ENCODE measurements at places on chromosomes 11 and 22. TPM values are rescaled to one million over a fixed set of nuclear protein-coding genes. Genes with fewer than 3 reads are reported as not detected.

Gene MIOX
- total RNA-seq = 4.0 TPM

Gene PTGDR2
- 0.32 TPM for total RNA-seq

Gene C11orf97
- total RNA-seq = not detected

Gene ANGPTL5
- not detected for total RNA-seq

Gene SVIP
- 255 TPM for total RNA-seq

Gene MRGPRX3
- not detected for total RNA-seq

- peaks cover 15% of the 10 kb centered on the region for H3K4me1 ChIP-seq
- DNase-seq = no peak
- H3K27ac ChIP-seq = no peak overlapping the region
- H3K36me3 ChIP-seq = no peaks in the 10 kb centered on the region
- no peak overlapping the region for H3K4me3 ChIP-seq
- peaks cover 2% of the 10 kb centered on the region for H3K27me3 ChIP-seq
These were observed 11.5 kb downstream of the PTDSS2 start for GRCh38 chr11:461626-462025.

DNA sequence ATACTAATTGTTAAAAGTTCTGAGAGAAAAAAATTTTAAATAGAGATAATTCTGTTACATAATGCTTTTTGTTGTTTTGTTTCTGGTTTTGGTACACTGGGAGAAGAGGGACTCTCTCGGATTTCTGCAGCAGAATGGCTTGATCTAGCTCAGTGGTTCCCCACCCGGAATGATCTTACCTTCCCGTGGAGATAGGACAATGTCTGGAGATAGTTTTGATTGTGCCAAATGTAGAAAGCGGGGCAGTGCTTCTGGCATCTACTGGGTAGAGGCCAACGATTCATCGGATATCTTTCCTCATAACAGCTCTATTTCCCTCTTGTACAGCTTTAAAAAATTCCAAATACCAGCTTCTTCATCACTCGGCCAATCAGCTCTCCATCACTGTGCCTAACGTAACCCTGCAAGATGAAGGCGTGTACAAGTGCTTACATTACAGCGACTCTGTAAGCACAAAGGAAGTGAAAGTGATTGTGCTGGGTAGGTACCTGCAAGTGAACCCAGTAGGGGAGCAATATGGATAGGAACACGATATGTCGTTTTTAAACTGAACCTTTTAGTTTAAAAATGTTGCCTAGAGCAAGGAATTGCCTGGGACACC is 13.2 kb downstream of the CRTAM start:
- H3K4me3 ChIP-seq = no peak overlapping the region
- DNase-seq = no peak
- H3K27ac ChIP-seq = no peak overlapping the region
- H3K36me3 ChIP-seq = no peaks in the 10 kb centered on the region
- H3K27me3 ChIP-seq = no peaks in the 10 kb centered on the region

- no peak overlapping the region for H3K27ac ChIP-seq
- no peak for DNase-seq
- no peaks in the 10 kb centered on the region for H3K27me3 ChIP-seq
- H3K4me3 ChIP-seq = no peak overlapping the region
- H3K36me3 ChIP-seq = no peaks in the 10 kb centered on the region
These were observed 18.2 kb downstream of the PAK1 start for GRCh38 chr11:77455740-77456139.

- H3K4me1 ChIP-seq = peaks cover 12% of the 10 kb centered on the region
- H3K27ac ChIP-seq = peak overlapping the region; percentile 28
- no peak for DNase-seq
- no peaks in the 10 kb centered on the region for H3K36me3 ChIP-seq
These were observed 723 bp upstream of the CD82 start for GRCh38 chr11:44564670-44565210.

DNA sequence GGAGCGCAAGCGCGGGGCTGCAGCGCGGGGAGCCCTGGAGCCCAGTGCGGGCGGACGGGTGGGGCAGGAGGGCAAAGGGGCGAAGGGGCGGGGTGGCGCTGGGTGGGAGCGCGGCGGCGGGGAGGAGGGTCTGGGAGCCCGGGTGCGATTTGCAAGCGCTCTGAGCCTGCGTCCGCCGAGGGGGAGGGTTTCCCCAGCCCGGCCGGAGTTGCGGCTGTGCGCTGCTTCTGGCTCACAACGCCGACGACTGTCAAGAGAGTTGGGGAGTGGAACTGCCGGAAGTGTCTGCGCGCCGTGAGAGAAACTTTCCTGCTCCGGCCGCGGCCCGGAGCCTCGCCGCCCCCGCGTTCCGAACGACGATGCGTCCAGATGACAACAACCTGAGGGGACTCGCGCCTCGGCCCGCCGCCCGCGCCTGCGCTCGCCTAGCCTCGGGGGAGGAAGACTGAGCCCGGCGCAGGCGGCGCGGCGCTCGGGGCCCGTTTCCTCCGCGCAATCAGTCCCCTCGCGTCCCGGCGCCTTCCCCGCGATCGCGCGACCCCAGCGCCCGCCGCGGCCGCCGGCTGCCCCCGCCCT is at the start of gene ARHGAP42:
Gene ARHGAP42 (plus strand): TSS at position 235 of the 576 bp plus-strand sequence. CDS start 391 bp downstream, outside the sequence.
- H3K36me3 ChIP-seq = no peaks in the 10 kb centered on the region
- H3K27ac ChIP-seq = peak within 1 kb of the TSS; percentile 92
- peaks cover 6% of the 10 kb centered on the region for H3K27me3 ChIP-seq
- peaks cover 21% of the 10 kb centered on the region for H3K4me1 ChIP-seq
- H3K4me3 ChIP-seq = peak within 1 kb of the TSS; percentile 96

DNA sequence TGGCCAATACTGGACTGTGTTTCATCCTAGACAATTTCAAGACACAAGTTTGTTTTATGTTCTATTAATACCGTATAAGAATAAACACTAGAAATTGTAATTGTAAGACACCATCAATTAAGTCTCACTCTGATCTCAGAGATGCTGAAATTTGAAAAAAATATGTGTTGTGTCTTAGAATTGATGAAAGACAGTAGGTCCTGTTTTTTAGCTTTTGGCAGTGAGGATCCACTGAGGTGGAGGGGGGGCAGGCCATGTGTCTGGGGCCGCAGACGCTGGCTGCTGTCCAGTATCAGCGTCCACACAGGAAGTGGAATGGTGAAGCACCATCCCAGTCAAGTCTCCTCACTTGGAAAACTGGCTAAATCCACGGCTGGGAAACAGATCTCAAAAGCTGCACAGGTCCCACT is 22.5 kb upstream of the ALG8 start:
- no peak overlapping the region for H3K4me3 ChIP-seq
- DNase-seq = no peak
- no peaks in the 10 kb centered on the region for H3K4me1 ChIP-seq
- H3K27ac ChIP-seq = no peak overlapping the region
- H3K36me3 ChIP-seq = no peaks in the 10 kb centered on the region
- H3K27me3 ChIP-seq = no peaks in the 10 kb centered on the region

DNA sequence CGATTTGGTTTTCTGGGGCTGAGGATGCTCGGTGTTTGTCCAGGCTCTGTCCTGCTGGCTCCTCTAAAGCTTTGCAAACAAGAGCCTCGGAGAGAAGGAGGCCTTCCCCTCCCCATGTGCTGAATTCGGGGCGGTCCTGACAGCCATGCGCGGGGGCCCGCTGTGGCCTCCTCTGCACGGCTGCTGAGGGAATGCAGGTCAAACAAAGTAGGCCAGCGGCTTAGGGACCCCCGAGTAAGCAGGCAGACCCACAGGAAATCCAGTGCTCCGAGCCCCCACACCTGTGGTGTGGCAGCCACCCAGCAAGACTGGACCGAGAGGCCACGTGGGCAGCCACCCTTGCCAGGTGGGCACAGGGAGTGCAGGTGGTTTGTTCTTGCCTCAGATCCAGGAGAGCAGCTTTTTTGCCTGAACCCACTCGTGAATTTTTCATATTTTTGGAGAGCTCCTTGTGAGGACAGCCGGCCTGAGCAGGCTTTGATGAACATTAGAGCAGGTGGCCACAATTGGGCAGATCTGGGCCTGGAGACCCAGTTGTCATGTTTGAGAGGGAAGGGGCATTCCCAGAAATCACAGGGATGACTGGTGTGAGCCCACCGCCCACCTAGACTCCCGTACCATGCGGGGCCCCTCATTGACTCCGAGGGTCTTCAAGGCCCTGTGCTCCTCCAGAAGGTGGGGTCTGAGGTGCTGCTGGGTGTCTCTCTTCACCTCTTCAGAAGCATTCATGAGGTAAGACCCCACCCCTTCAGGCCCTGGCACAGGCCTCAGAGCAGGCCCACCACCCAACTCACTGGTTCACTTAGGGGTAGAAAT is 43.0 kb upstream of the KCNQ1OT1 start:
- DNase-seq = peak; percentile 7
- H3K36me3 ChIP-seq = no peaks in the 10 kb centered on the region
- no peak overlapping the region for H3K27ac ChIP-seq

- peaks cover 14% of the 10 kb centered on the region for H3K27me3 ChIP-seq
- peaks cover 4% of the 10 kb centered on the region for H3K36me3 ChIP-seq
- no peak overlapping the region for H3K27ac ChIP-seq
- no peak for DNase-seq
These were observed 22.9 kb downstream of the KCNQ1 start for GRCh38 chr11:2467695-2468055.

GRCh38 chr11:106161775-106162634 is 84.5 kb downstream of the AASDHPPT start:
- no peak for DNase-seq
- H3K27ac ChIP-seq = no peak overlapping the region
- H3K4me1 ChIP-seq = no peaks in the 10 kb centered on the region
- H3K27me3 ChIP-seq = no peaks in the 10 kb centered on the region
- peaks cover 12% of the 10 kb centered on the region for H3K36me3 ChIP-seq

DNA sequence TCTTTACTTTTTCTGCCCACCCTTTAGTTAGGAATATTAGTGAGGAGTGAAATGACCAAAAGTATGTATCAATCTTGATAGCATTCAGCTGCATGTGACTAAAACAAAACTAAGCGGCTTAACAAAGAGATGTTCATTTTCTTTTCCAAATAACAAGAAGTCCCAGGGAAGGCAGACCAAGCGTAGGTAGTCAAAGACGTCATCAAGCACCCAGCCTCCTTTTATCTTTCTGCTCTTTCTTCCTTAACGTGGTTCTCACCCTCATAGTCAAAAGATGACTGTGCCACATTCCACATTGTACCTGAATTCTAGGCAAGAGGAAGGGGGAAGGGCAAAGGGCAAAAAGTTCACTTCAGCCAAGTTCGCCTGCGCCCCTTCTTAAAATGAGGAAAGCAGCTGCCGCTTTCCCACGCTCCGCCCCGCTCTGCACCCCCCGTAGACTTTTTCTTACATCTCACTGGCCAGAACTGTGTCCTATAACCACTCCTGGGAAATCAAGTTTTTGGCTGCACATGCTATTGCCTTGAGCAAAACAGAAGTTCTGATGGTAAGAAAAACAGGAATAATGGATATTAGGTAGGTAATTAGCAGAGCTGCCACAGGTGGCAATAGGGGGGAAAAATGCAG is 14.6 kb upstream of the PGM2L1 start:
- H3K27me3 ChIP-seq = no peaks in the 10 kb centered on the region
- H3K36me3 ChIP-seq = no peaks in the 10 kb centered on the region
- H3K27ac ChIP-seq = no peak overlapping the region
- DNase-seq = no peak
- H3K4me3 ChIP-seq = no peak overlapping the region

GRCh38 chr11:2983908-2984307 is 8.2 kb downstream of the NAP1L4 start:
- H3K4me1 ChIP-seq = peaks cover 12% of the 10 kb centered on the region
- DNase-seq = no peak
- no peak overlapping the region for H3K27ac ChIP-seq
- no peak overlapping the region for H3K4me3 ChIP-seq
- peaks cover 3% of the 10 kb centered on the region for H3K27me3 ChIP-seq

GRCh38 chr22:41517172-41518047 is 26.9 kb downstream of the POLR3H start:
- no peak overlapping the region for H3K27ac ChIP-seq
- no peak overlapping the region for H3K4me3 ChIP-seq
- H3K27me3 ChIP-seq = peaks cover 2% of the 10 kb centered on the region
- DNase-seq = peak; percentile 85
- no peaks in the 10 kb centered on the region for H3K36me3 ChIP-seq
- peaks cover 15% of the 10 kb centered on the region for H3K4me1 ChIP-seq

DNA sequence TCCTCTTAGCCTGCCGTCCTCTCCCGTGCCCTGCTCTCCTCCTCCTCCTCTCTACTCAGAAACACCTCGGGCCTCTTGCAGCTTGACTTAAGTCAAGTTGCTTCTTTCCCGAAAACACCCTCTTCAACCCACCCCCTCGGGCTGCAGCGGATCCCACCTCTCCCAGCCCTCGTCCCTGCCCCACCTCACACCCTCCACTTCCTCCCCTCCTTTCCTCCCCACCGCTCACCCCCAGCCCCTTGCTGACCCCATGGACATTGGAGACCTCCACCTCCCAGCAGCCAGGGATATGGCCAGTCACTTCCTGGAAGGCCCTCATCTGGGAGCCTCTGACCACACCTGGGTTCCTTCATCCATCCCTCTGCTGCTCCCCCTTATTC is 8.5 kb upstream of the CYTH4 start:
- no peaks in the 10 kb centered on the region for H3K36me3 ChIP-seq
- H3K27me3 ChIP-seq = no peaks in the 10 kb centered on the region
- H3K4me1 ChIP-seq = peaks cover 5% of the 10 kb centered on the region
- no peak for DNase-seq
- H3K27ac ChIP-seq = no peak overlapping the region
- H3K4me3 ChIP-seq = no peak overlapping the region

GRCh38 chr22:47842119-47842518 is 1079.7 kb downstream of the TBC1D22A start:
- H3K4me3 ChIP-seq = no peak overlapping the region
- no peaks in the 10 kb centered on the region for H3K27me3 ChIP-seq
- H3K4me1 ChIP-seq = no peaks in the 10 kb centered on the region

- no peak overlapping the region for H3K4me3 ChIP-seq
These were observed 121.2 kb downstream of the PDE3B start for GRCh38 chr11:14764579-14765527.

- H3K27ac ChIP-seq = no peak overlapping the region
- no peak overlapping the region for H3K4me3 ChIP-seq
- DNase-seq = no peak
- H3K4me1 ChIP-seq = no peaks in the 10 kb centered on the region
These were observed 309.9 kb downstream of the GUCY1A2 start for GRCh38 chr11:106708348-106708747.

- no peak overlapping the region for H3K4me3 ChIP-seq
- H3K36me3 ChIP-seq = no peaks in the 10 kb centered on the region
- H3K4me1 ChIP-seq = no peaks in the 10 kb centered on the region
- no peak overlapping the region for H3K27ac ChIP-seq
- DNase-seq = no peak
These were observed 128.5 kb downstream of the ENTHD1 start for GRCh38 chr22:39765046-39765445.

DNA sequence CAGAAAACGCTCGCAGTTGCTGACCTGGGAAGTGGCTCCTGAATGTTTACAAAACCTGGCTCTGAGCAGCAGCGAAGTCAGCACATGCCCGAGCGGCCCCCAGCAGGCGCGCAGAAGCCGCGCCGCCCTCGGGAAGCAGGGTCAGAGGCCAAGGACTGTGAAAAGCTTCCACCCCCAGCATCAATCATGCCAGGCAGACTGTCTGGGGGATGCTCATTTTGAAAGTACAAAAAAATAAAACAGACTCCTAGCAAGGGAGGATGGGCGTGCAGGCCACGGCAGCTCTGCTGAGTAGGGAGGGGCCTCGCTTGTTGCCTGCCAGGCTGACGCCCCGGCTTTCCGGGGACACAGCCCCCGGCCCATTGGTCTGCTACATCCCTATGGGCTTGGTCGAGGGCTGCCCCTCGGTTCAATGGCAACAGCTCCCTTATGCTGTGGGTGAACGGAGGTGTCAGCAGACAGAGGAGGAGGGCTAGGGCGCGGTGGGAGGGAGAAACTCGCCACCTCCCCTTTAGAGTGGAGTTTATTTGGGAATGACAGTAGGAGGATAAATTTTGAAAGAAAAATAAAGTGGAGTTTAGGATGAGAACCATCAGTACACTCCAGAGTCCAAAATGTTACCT is 37.7 kb upstream of the GNB1L start:
- no peak for DNase-seq
- H3K36me3 ChIP-seq = no peaks in the 10 kb centered on the region
- no peak overlapping the region for H3K27ac ChIP-seq
- H3K4me1 ChIP-seq = peaks cover 2% of the 10 kb centered on the region
- H3K4me3 ChIP-seq = no peak overlapping the region
- peaks cover 3% of the 10 kb centered on the region for H3K27me3 ChIP-seq

Measured in glutamatergic neuron (in vitro differentiated cells).